ENCODE measurements at places on chromosomes 1 and 21. TPM values are rescaled to one million over a fixed set of nuclear protein-coding genes. Genes with fewer than 3 reads are reported as not detected.

The FMN2 gene
- total RNA-seq: 2.5 TPM

The L1TD1 gene
- 280 TPM for total RNA-seq

The ST7L gene
- 30.0 TPM for total RNA-seq

The CLEC20A gene
- total RNA-seq: not detected

The SHISA4 gene
- 9.2 TPM for total RNA-seq

The CAMK1G gene
- 2.8 TPM for total RNA-seq

The GNAT2 gene
- total RNA-seq: 0.21 TPM

The ZNF683 gene
- total RNA-seq: not detected

The OR4F29 gene
- total RNA-seq: not detected

The CELA2B gene
- not detected for total RNA-seq

The OR2M3 gene
- not detected for total RNA-seq

The CDA gene
- total RNA-seq: 1.7 TPM

The EXTL1 gene
- total RNA-seq: 1.2 TPM

The SYT14 gene
- total RNA-seq: 19.4 TPM

The CFAP107 gene
- not detected for total RNA-seq

The SLC35F3 gene
- 0.70 TPM for total RNA-seq

The RNF223 gene
- total RNA-seq: not detected

The GSTM1 gene
- not detected for total RNA-seq

The NHLH1 gene
- total RNA-seq: 0.69 TPM

The STUM gene
- total RNA-seq: 1.3 TPM

The ISG20L2 gene
- total RNA-seq: 50.9 TPM

The LAMB3 gene
- total RNA-seq: 0.93 TPM

The ENSA gene
- total RNA-seq: 200 TPM

The CLCA1 gene
- not detected for total RNA-seq

The OR2L8 gene
- not detected for total RNA-seq
